ENCODE measurements at places on chromosomes 16 and 17.

- no peak for DNase-seq
Measured at GRCh38 chr17:77273397-77274085, 132.8 kb downstream of the SEC14L1 start.

DNA sequence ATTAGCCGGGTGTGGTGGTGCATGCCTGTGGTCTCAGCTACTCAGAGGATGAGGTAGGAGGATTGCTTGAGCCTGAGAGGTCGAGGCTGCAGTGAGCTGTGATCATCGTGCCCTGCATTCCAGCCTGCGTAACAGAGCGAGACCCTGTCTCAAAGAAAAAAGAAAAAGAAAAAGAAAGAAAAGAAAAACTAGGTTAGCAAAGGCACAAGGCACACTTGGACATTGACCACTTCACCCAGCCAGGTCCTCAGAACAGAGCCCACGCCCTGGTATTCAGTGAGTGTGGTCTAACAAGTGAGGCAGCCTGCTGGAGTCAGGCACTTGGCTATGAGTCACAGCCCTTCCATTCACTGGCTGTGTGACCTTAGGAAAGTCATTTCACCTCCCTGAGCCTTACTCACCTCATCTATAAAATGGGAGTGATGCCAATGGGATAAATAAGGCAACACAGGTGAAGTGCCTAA is 10.4 kb downstream of the MILR1 start:
- peak; percentile 19 for DNase-seq

DNA sequence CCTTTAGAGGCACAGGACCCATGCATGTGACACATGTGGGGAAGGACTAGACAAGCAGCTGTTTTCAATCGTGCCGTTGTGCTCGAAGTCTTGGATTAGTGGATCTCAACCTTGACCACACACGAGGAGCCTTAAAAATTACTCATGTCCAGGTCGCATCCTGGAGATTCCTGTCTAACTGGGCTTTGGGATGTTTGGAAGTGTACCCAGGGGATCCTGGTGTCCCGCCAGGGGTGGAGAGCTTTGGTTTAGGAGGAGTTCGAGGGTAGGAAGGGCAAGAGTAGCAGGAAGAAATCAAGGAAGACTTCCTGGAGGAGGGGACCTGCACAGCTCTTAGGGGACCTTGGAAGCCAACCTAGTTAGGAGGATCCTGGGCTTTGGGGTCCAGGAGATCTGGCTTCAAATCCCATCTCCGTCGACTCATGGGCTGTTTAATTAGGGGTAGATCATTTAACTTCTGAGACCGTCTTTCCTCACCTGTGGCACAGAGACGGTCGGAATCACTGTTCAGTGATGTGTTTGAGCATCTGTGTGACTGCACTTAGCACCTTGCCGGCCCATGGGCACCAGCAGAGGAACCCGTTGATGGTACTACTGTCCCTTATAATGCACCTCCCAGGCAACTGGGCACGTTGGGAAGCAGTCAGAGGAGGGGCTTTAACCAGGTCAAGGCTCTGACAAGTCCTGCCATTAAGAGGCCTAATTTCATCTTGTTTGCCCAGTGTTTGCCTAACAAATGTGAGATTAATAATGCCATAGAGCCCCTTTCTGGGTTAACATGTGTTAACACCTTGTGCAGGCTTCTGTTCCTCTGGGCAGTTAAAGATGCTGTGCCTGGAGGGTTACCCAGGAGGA is 102.0 kb upstream of the PLCG2 start:
- DNase-seq: peak; percentile 14

GRCh38 chr16:81700071-81700779 is 78.9 kb upstream of the PLCG2 start:
- DNase-seq: no peak

DNA sequence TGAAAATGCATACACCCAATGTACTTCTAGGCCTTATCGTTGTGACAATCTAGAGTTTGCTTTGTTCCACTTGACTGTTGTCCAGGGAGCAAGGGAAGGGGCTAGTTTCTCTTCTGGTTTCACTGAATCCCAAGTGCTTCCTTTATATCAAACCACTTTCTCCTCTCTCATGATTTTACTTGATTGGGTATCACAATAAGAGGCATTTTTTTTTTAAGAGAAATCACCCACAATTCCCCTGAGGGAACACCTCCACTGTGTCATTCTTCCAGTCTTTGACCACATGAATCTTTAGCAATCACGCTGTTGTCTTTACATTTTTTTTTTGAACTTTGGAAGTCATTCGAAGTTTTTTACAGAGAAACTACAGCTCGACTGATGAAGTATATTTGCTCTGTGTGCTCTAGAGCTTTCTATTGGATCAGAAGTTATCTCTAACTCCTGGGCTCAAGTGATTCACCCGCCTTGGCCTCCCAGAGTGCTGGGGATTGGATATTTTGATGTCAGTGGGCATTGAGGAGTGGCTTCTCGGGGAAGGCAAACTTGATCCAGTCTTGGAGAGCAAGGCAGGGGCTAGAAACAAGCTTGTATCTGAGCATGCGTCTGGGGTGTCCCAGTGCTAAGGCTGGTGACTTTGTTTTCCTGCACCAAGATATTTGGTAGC is 3.0 kb downstream of the CDH1 start:
- no peak for DNase-seq

- DNase-seq: no peak
Measured at GRCh38 chr17:72614871-72615626, 477.4 kb downstream of the SLC39A11 start.

GRCh38 chr16:1220841-1221627 is 4.0 kb downstream of the TPSG1 start:
- no peak for DNase-seq

Measured in HFF-Myc (cell line).